ENCODE measurements at places on chromosomes 4 and X. TPM values are rescaled to one million over a fixed set of nuclear protein-coding genes. Genes with fewer than 3 reads are reported as not detected.
A peak's percentile ranks its signal among the peaks of the same experiment; 100 is the strongest.

Gene ADRA2C
- total RNA-seq = 0.25 TPM

GRCh38 chrX:123648028-123648810 lies 84.6 kb downstream of the THOC2 start:
- peaks cover 52% of the 10 kb centered on the region for H3K4me1 ChIP-seq
- no peak overlapping the region for H3K27ac ChIP-seq
- peaks cover 17% of the 10 kb centered on the region for H3K36me3 ChIP-seq
- H3K4me3 ChIP-seq = no peak overlapping the region
- peaks cover 2% of the 10 kb centered on the region for H3K27me3 ChIP-seq
- DNase-seq = no peak

DNA sequence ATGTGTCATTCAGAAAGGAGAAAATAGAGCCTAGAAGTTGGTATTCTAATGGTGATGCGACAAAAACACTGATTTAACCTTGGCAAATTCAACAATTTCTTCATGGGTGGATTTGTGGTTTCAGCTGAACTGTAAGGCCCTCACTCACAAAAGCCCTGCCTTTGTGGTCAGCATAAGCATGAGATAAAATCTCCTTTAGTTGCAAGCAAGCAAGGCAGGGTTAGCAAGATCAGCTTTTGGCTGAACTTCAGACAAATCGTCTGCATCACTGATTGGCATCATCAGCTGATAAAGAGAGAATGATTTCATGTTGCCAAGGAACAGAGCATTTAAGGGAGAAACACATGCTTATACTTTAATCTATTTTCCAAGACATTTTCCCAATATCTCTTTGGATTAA lies 2582.2 kb downstream of the PCDH7 start:
- no peaks in the 10 kb centered on the region for H3K27me3 ChIP-seq
- H3K4me1 ChIP-seq = no peaks in the 10 kb centered on the region
- H3K36me3 ChIP-seq = no peaks in the 10 kb centered on the region
- no peak for DNase-seq
- H3K4me3 ChIP-seq = no peak overlapping the region
- no peak overlapping the region for H3K27ac ChIP-seq

DNA sequence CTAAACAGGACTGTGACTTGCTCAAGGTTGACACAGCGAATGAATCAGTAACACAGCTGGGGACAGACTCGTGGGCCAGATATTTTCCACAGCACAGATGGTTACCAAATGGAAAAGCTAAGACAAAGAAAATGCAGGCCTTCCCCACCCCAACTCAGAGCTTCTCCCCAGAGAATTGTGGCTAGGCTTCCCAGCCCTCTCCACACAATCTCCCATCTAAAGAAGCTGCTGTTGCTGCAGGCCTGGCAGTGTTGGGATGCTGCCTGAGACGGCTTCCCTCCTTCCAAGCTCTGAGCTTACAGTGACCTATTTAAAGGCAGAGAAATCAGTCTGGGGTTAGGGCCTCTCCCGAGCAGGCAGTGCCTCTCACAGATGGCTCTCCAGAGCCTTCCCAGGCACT lies 46.5 kb upstream of the PGRMC1 start:
- DNase-seq = no peak
- H3K27me3 ChIP-seq = peaks cover 23% of the 10 kb centered on the region
- H3K4me3 ChIP-seq = no peak overlapping the region
- no peak overlapping the region for H3K27ac ChIP-seq
- H3K4me1 ChIP-seq = peaks cover 5% of the 10 kb centered on the region

Gene SERPINA7
- total RNA-seq = not detected

Gene GPC4
- not detected for total RNA-seq

Gene HPGD
- total RNA-seq = not detected

GRCh38 chr4:184343502-184344177 lies 126.0 kb upstream of the ENPP6 start:
- H3K4me1 ChIP-seq = peaks cover 35% of the 10 kb centered on the region
- peak; percentile 71 for DNase-seq
- H3K4me3 ChIP-seq = peak overlapping the region; percentile 89
- H3K27me3 ChIP-seq = peaks cover 1% of the 10 kb centered on the region
- H3K27ac ChIP-seq = peak overlapping the region; percentile 71

- no peak overlapping the region for H3K4me3 ChIP-seq
- no peaks in the 10 kb centered on the region for H3K27me3 ChIP-seq
- DNase-seq = peak; percentile 7
- H3K4me1 ChIP-seq = no peaks in the 10 kb centered on the region
- no peak overlapping the region for H3K27ac ChIP-seq
These were observed 171.8 kb downstream of the HNRNPD start for GRCh38 chr4:82201805-82202641.

- H3K4me1 ChIP-seq = peaks cover 73% of the 10 kb centered on the region
- DNase-seq = peak; percentile 74
- no peaks in the 10 kb centered on the region for H3K36me3 ChIP-seq
- H3K27ac ChIP-seq = peak overlapping the region; percentile 89
- H3K4me3 ChIP-seq = peak overlapping the region; percentile 59
These were observed 15.0 kb downstream of the GAB3 start for GRCh38 chrX:154735695-154736393.

Gene FAT1
- 264 TPM for total RNA-seq

GRCh38 chr4:152431291-152431690 lies 104.6 kb downstream of the FBXW7 start:
- no peak overlapping the region for H3K27ac ChIP-seq
- H3K4me3 ChIP-seq = no peak overlapping the region
- peaks cover 18% of the 10 kb centered on the region for H3K4me1 ChIP-seq
- no peak for DNase-seq
- no peaks in the 10 kb centered on the region for H3K36me3 ChIP-seq
